Stimulated activated CD8-positive, alpha-beta memory T cell treated with anti-CD3 and anti-CD28 coated beads, Interleukin-15, amount 100 ng/mL, for 24 hours (primary cell): ENCODE measurements at places on chromosomes 6 and 20.
A peak's percentile ranks its signal among the peaks of the same experiment; 100 is the strongest.

- DNase-seq, result peak; percentile 1
These were observed 303 bp downstream of the MBOAT1 start for GRCh38 chr6:20211941-20212391.

DNA sequence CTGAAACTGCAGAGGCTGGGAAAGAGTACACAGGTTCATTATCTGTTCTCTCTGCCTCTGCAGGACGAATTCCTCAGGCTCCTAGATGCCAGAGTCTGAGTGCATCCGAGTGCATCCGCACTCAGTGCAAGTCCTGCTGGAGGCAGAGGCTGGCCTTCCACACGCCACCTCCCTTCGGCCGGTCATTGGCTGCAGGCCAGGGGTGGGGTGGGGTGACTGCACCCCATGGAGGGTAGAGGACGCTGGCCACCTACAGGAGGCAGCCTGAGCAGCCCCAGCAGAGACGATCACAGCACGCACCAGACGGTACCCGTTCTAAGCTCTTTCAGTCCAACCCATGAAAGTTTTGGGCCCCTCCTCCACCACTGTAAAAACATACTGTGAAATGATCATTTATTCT lies 11.7 kb downstream of the SFT2D1 start:
- no peak for DNase-seq

DNA sequence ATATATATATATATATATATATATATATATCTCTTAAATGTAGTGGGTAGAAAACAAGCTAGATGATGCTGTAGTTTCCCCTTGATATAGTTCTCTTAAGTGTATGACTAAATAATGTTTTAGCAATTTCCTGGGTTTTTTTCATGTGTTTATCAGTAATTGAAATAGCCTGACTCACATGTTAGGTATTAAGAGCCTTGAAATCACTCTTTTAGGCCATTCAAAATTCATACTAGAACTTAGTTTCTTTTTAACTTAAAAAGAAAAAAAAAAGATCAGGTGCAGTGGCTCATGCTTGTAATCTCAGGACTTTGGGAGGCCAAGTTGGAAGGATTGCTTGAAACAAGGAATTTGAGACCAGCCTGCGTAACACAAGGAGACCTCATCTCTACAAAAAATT lies 44.1 kb downstream of the NKX2-4 start:
- DNase-seq, result no peak

DNA sequence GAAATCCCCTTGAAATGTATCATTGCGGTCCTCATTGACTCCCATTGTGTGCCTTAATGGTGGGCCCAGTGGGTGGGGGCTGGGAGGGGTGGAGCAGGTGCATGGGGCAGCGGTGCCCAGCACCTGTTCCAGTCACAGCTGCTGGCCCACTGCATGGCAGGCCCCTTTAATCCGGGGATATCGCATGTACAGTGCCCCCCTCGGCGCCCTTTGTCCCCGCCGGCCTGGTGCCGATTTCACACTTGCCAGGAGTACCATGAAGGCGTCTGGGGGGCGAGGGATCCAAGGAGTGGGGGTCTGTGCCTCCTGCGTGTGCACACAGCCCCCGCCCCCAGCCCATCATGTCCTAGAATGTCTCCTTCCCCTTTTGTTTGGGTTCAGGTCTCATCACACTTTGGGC lies 2.8 kb downstream of the SNAI1 start:
- no peak for DNase-seq

- no peak for DNase-seq
These were observed at the start of gene CDH26 for GRCh38 chr20:59958123-59958522. Gene CDH26, plus strand, starts transcription at chr20:59958423. Its CDS starts 304 bp downstream, at chr20:59958727.

- DNase-seq, result no peak
These were observed 3.5 kb downstream of the FOXO3 start for GRCh38 chr6:108564178-108564577.

- DNase-seq, result no peak
These were observed 311.1 kb upstream of the JAG1 start for GRCh38 chr20:10984913-10985312.

- DNase-seq, result no peak
These were observed 16.0 kb downstream of the HTR1B start for GRCh38 chr6:77447254-77447653.

DNA sequence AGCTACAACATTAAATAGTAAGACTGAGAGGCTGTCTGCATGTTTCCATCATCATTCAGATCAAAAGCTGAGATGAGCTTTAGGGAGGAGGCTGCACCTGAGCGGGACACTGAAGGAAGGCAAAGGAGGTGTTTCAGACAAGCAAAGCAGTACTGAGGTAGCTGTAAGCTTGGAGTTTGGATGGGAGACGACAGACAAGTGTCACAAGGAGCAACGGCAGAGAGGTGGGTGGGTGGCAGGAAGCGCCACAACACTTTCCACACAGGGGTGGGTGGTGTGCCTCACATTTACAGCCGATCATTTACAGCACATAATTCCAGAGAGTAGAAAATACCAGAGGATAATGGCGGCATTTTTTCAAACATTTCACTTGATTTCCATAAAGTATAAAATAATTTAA lies 205.5 kb upstream of the SHLD1 start:
- DNase-seq, result no peak

DNA sequence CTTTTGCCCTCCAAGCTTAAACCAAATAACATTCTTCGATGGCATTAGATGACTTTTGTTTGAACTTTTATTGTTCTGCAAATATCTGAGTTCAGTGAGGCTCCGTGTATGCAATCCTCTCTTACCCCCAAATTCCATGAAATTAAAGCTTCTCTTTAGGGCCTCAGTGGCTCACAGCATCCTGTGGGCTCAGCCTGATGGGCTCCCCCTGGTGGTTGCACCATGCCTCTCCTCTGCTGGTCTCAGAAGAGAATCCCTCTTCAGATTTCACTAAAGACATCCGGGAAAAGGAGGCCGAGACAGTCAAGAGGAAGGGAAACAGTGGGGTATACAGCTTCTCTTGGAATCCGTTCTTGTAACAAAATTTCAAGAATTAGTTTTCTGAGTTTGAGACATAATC lies 331.6 kb upstream of the NT5E start:
- no peak for DNase-seq

GRCh38 chr20:63810730-63811490 lies 20.2 kb downstream of the ZBTB46 start:
- DNase-seq, result no peak

GRCh38 chr6:7145885-7146828 lies 38.4 kb downstream of the RREB1 start:
- DNase-seq, result no peak

DNA sequence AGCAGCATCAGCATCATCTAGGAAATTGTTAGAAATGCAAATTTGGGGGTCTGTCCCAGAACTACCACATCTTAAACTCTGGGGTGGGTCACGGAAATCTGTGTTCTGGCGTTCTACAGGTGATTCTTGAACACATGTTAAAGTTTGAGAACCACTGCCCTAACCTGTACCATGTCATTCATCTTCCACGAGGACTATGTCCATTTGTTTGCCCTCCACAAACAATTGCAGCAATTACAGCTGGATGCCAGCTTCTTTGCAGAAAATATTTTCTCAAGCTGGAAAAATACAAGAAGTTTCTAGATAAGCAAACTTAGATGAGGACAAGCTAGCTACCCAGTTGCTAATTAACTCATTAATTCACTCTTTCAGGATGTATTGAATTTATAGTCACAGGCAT lies 54.1 kb downstream of the MAFB start:
- DNase-seq, result no peak

DNA sequence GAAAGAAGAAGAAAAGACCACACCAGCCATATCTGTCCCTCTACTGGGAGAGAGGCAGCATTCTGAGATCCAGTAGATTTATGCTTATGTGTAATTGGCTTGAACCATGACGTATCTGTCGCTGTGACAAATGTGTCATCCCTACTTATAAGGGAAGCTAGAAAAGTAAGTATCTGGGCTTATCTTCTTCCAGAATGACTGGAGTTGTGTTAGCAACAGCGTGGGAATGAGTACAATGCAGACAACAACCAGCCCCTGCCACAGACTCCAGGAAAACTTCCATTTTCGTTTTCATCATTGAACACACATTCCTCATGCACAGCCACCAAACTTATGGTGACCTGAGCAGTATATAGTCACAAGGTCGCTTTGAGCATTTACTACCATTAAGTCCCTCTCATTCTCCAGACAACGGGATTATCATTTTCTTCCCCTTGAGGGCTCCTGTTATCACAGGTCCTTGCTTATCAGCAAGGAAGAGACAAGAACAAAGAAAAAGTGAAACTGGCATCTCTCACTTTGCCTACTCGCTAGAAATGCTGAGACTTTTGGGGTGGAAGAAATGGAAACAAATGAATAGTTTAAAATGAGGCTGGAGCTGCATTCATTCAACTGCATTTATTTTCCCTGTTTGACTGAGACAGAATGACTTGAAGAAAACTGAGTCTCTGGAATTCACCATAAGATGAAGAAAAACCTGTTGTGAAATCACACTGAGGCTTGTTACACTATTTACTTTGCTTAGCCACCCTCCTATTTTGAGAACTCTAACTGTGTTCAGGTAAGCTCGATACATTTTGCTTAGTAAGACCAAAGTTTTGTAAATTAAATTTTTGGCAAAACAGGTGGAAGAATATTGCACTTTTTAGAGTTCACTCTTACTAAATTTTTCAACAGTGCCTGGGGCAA lies 149.3 kb upstream of the FOXQ1 start:
- no peak for DNase-seq

DNA sequence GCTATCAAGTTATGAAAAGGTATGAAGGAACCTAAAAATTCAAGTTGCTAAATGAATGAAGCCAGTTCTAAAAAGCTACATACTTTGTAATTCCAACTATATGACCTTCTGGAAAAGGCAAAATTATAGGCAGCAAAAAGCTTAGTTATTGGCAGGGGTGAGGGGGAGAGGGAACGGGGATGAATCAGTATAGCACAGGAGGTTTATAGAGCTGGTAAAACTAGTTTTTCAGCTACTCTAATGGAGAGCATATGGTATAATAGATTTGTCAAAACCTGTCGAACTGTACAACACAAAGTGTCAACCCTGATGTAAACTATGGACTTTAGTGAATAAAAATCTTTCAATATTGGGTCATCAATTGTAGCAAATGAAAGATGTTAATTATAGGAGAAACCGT lies 18.7 kb downstream of the MANEA start:
- no peak for DNase-seq

GRCh38 chr6:130838951-130839350 lies 11.7 kb downstream of the SMLR1 start:
- DNase-seq, result no peak
